ENCODE measurements at places on chromosomes 1 and 21. TPM values are rescaled to one million over a fixed set of nuclear protein-coding genes. Genes with fewer than 3 reads are reported as not detected.

Gene IFI6
- 70.3 TPM for total RNA-seq

Gene PTCH2
- 0.96 TPM for total RNA-seq

Gene TRIM67
- not detected for total RNA-seq

Gene TOR1AIP1
- 17.3 TPM for total RNA-seq

Gene PTAFR
- total RNA-seq: 25.5 TPM

Gene CSRP1
- 79.8 TPM for total RNA-seq

Gene SFN
- 2.9 TPM for total RNA-seq

Gene NUP210L
- not detected for total RNA-seq

Gene TPTE
- not detected for total RNA-seq

Gene CFHR2
- total RNA-seq: not detected

Gene PTPN22
- 39.5 TPM for total RNA-seq

Gene RGSL1
- total RNA-seq: not detected

Gene HPCAL4
- total RNA-seq: 0.16 TPM

DNA sequence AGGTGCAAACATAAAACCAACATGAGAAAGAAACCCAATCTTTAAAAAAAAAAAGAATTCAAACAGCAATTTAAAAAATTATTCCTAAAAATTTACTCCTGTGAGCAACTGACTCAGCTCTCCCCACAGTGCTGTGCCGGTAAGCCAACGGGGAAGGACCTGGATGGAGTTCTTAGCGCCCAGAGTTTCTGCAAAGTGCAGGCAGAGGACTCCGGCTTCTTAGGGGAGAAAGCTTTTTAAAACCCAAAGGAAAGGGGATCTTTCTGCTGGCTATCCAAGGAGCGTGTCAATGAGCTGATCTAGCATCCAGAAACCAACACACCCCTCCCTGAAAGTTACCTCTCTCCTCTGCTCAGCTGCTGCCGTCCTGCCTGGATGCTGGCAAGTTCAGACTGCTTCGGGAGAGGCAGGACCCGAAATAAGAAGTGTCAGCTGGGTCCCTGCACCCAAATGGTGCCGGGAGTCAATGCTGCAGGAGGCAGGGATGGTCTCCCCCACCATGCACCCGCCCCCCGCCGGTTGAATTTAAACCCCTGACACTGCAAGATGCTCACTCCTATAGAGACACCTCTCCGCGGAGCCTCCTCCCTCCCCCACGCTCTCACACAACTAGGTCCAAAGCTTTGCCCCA lies 32.2 kb upstream of the H6PD start:
- DNase-seq: no peak

GRCh38 chr1:178938101-178938958 lies 67.5 kb upstream of the ANGPTL1 start:
- no peak for DNase-seq

- DNase-seq: no peak
Observed at GRCh38 chr1:57949168-57949567, 525.3 kb upstream of the DAB1 start.

- DNase-seq: no peak
Observed at GRCh38 chr1:53366901-53367502, 39.1 kb upstream of the LRP8 start.

GRCh38 chr1:178371235-178371634 lies 125.5 kb downstream of the CLEC20A start:
- no peak for DNase-seq

DNA sequence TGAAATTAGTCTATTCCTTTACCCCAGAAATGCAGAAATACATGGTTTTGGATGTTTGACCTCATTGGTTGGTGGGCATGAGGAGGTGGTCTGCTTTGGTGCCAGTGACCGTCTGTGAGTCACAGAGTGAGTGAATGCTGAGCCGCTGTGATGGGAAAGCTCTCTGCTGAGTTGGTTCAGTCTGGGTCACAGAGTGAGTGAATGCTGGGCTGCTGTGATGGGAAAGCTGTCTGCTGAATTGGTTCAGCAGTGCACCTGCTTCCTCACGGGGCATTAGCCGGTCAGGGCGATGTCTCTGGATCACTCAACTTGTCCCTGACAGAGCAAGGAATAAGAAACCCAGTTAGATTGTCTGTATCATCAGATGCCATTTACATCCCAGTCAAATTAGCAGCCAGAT lies 40.8 kb downstream of the ADARB1 start:
- no peak for DNase-seq

- no peak for DNase-seq
Observed at GRCh38 chr1:210686841-210687240, 358.1 kb downstream of the HHAT start.

- peak; percentile 99 for DNase-seq
Observed at GRCh38 chr1:172818841-172819527, 160.1 kb downstream of the FASLG start.

- DNase-seq: no peak
Observed at GRCh38 chr1:3560251-3560871, 50.9 kb downstream of the MEGF6 start.

- DNase-seq: no peak
Observed at GRCh38 chr1:3313576-3313950, 140.9 kb upstream of the ARHGEF16 start.

DNA sequence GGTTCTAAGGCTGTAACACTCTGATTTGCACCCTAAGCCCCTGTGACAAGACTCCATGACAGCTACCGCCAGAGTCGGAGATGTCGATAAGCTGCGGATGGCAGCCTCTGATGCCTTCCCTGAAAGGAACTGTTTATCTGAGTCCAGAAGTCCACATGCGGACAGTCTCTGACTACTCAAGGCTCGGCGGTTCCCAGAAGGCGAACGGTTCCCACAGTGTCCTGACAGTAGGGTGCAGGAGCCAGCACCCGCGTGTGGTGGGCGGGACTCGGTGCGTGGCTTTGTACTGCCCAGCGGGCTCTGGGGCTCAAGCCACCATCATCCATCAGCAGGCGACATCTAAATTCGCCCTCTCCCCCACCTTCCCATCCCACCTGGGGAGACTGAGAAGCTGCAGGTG lies 30.7 kb downstream of the LRP8 start:
- DNase-seq: no peak

- DNase-seq: no peak
Observed at GRCh38 chr1:229388897-229389580, 44.9 kb downstream of the ACTA1 start.

DNA sequence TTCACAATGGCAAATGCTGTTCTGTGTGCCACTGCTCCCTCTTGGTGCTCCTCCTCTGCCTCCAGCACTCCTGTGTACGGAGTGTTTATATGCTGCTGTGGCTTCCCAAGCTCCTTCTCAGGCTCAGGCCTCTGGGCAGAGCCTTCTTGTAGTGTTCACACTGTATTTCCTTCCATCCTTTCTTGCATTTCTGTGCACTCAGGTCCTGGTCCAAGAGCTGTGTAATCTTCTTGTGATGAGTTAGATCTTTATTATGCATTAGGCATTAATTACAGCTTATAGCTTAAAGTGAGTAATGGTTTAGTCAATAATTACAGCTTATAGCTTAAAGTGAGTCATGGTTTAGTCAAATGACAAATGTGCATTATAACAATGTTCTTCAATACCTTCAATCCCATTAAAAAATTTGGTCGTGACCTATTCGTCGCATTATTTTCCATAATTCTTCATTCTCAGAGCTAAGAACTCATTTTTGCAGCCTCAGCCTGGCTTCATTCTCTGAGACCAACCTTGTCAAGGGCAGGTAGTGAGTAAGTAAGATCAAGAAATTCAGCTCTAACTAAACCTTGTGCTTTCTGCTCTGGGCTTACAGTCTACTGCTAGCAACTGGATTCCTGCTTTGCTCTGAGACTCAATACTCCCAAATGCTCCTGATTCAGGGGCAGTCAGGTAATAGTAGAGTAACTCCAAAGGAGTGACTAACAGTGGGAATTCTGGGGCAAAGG lies 154.5 kb upstream of the SPAG17 start:
- no peak for DNase-seq

DNA sequence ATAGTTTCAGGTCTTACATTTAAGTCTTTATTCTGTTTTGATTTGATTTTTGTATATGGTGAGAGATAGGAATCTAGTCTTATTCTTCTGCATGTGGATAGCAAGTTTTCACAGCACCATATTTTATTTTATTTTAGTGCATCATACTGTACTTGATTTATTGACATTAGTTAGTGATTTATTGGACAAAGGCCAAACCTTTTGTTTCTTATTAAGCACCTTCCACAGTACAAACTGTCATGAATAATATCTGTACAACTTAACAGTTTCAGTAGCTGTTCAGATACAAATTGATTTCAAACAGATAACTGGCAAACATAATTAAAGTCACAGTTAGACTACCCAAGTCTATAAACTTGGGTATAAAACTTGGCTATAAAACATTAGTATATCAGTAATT lies 15.8 kb downstream of the CD1D start:
- DNase-seq: no peak

DNA sequence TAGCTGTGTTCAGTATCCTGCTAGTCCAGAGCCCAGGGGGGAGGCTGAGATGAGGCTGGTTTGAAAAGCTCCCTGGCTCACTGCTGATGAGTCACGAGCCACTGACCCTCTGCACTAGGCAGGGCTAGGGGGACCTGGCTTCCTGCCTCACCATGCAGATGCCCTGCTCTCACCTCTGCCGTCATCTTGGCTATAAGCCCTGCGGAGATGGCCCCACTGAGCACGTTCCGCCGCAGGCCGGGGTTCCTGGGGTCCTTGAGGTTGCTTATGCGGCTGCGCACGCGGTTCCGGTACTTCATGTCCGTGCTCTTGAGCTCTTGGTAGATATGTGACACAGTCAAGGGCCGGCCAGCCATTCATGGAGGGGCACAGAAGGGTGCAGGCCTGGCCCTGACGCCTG lies 24.1 kb upstream of the ZNF436 start:
- no peak for DNase-seq

GRCh38 chr1:15207829-15208429 lies 39.1 kb upstream of the FHAD1 start:
- no peak for DNase-seq

GRCh38 chr1:9883585-9884449 lies 26.3 kb downstream of the CTNNBIP1 start:
- DNase-seq: no peak

GRCh38 chr1:66343569-66344325 lies 190.2 kb upstream of the SGIP1 start:
- DNase-seq: no peak

DNA sequence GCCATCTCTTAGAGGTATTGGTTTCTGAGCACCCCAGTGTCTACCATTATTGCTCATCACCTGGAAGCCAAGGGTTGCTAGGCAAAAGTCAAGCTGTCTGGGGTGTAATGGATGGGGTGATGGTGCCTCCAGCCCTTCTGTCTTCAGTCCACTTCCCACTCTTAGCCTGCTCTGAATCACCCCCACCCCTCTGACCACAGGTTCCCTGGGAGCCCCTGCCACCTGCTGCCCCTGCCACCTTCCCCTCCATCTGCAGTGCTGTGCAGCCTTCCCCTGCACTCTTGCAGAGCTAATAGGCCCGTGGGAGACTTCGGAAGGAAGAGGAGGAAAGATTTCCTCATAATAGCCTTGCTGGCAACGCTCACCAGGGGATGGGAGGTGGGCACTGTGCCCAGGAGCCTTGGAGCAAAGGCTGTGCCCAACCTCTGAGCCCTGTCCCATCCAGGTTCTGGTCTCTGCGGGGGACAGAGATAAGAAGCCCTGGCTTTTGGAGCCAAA lies 35.5 kb downstream of the CAPN2 start:
- DNase-seq: no peak

DNA sequence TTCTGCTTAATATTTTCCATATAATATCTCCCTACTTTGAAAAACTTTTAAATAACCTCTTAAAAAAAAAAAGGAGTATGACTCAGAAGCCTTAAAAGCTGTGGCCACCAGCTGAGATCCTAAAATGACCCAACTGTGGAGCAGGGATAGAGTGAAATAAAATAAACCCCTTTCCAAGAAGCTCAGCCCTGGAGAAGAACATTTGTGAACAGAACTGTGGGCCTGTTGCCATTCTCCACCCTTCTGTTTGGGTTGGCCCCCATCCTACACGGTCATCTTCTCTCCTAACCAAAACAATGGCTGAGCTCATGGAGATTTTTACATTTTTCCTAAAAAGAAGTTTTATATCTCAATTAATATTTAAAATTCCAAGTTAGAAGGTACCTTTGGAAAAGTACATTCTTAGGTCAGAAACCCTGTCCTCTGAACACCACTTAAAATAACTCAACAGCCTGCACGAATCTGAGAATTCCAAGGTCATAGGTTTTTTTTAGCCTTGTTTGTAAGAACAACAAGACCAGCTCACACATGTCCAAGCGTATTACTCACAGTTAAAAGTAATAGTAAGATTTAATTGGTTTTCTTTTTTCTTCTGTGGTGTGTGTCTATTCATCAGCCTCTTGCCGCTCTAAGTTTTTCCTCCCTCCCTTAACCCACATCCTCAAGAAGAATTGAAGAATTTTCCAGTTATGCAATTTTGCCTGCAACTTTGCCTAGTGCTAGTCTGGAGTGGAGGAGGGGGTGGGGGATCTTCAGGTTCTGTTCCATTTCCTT lies 107.7 kb upstream of the ERRFI1 start:
- no peak for DNase-seq

DNA sequence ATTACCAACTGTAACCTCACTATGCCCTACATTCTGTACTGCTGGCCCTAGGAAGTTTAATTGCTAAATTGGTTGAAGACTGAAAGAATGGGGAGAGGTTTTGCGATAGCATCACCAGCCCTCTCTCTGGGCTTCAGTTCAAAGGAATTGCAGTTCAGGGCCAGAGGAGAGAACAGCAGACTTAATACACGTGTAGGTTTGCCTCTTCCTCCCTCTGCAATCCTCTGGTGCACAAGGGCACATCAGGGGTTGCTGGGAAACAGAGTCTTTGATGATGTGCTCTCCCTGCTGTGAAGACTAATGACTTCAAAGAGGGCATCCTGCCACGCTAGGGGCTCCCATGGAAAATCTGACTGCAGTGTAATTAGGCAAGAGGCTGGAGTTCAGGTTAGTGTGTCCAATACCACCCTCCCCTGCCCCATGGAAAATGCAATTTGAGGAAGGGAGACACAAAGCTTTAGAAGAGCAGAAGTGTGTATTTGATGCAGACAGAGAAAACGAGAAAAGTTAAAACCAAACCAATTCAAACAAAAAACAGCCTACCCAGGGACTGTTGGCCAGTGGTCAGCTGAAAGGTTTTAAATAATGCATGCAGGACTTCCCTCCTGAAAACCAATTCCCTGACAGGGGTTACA lies 167.9 kb downstream of the ASTN1 start:
- no peak for DNase-seq

GRCh38 chr1:244802041-244802440 lies 33.4 kb upstream of the COX20 start:
- DNase-seq: no peak

Measured in GM12878 (cell line).